ENCODE measurements at places on chromosomes 7 and 10.

- peak; percentile 93 for DNase-seq
Measured at GRCh38 chr10:28668363-28669226, 8.7 kb upstream of the BAMBI start.

DNA sequence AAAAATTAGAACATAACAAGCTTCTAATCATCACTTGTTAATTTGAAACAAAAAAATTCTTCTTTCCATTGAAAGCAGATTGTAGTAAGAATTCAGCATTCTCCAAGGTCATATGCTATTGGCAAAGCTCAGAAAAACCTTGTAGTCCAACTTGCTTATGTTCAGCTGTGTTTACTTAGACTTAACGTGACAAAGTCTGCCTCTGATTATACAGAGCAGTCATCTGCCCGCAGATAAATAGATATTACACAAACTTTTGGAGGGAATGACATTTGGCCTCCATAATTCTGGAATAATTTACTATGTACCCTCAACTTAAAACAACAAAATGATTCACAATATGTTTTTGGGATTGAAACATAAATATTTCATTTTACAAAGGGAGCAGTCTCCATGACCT is 45.8 kb downstream of the MKX start:
- DNase-seq, result no peak

DNA sequence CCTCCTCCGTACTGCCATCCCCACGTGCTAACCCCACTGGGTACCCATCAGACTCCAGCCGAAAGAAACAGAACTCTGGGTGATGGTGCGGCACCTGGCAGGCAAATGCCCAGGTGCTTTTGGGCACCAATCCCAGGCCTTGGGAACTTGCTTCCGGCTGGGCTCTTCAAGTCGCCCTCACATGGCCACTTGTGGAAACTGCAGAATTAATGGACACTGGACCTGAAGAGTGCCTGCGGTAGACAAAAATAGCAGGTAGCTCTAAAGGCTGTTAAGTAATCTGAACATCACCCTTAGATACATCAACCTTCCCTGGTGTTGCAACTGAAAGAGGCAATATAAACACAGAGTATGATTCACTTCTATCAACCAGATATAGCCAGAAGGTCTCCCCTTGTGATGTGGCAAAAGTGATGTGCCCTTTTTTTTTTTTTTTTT is 644.4 kb downstream of the GRM8 start:
- DNase-seq, result peak; percentile 64

DNA sequence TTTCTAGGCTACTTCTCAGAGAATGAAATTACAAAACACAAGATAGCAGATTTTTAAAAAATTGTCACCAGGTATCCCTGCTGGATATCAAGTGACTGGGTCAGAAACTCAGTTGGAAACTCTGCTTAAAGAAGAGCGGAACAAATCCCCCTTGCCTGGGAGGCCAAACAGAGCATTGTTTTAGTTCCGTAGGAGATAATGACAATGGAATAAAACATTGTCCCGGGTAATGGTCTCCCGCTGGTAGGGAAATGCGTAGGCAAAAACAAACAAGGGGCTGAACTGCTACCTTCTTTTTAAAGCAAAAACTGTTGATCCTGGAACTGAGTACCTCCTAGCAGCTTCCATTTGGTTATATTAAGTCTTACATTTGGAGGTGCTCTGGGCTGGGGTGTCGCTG is 21.3 kb upstream of the VAX1 start:
- DNase-seq, result no peak

- no peak for DNase-seq
Measured at GRCh38 chr10:33494694-33495265, 160.3 kb upstream of the NRP1 start.
